ENCODE measurements at places on chromosomes 6 and 20.

DNA sequence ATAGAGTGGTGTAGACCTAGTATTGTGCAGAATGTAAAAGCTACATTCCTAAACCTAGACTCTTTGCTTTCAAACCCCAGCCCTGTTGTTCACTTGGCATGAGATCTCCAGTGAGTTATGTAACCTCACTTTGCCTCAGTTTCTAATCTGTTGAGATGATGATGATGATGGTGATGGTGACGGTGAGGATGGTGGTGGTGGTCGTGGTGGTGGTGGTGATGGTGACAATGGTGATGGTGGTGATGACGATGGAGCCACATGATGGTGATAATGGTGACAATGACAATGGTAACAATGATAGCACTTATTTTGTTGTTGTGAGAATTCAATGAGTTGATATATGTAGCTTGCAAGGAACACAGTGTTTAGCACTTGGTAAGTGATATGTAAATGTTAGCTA, 80.3 kb downstream of the FAXC start:
- no peak for DNase-seq

GRCh38 chr6:111011360-111012142, 29.7 kb downstream of the RPF2 start:
- peak; percentile 66 for DNase-seq

DNA sequence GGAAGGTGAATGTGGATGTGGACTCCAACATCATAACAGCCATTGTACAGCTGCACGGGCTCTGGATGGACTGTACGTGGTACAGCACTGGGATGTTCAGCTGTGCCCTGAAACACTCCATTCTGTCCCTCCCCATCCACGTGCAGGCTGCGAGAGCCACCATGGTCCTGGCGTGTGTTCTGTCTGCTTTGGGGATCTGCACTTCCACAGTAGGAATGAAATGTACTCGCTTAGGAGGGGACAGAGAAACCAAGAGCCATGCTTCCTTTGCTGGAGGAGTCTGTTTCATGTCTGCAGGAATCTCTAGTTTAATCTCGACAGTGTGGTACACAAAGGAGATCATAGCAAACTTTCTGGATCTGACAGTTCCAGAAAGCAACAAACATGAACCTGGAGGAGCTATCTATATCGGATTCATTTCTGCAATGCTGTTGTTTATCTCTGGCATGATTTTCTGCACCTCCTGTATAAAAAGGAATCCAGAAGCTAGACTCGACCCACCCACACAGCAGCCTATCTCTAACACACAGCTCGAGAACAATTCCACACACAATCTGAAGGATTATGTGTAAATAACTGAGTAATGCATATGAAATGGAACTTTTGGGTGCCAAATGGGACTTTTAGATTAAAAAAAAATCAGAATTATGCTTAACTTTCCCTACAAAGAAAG, 12.1 kb downstream of the CLDN20 start:
- DNase-seq = no peak

DNA sequence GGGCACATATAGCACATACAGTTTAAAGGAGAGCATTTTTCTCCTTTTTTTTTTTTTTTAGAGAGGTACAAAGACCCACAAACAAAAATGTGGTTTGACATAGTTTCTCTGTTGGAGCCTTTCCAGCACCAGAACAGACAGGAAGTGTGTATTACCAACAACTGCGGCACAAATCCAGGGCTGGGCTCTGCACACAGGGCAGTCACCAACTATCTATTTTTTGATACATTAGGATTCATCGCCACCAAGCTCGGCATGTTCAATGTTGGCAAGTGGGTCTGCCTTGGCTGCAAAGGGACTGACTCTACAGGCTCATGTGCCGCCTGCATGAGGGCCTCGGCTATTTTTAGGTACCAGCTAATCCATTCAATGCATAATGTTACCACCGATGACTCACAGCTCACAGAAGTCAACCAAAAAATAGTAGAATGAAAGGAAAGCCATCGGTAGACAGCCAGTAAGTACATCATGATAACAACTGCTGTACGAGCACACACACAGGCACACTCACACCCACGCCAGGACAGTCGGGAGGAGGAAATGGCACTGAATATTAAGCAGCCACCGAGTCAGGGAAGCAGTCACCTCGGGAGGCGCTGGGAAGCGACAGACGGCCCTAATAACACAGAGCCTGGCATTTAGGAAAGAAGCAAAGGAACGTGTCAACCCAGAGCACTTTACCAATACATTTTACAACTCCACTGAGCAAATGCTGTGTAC, 81.6 kb downstream of the GMPR start:
- DNase-seq = peak; percentile 61

All from inflammatory macrophage treated with lipopolysaccharide for 1 hour (primary cell).